Mucosa of descending colon (tissue), 3 donors: ENCODE measurements at places on chromosomes 5 and 9.

DNA sequence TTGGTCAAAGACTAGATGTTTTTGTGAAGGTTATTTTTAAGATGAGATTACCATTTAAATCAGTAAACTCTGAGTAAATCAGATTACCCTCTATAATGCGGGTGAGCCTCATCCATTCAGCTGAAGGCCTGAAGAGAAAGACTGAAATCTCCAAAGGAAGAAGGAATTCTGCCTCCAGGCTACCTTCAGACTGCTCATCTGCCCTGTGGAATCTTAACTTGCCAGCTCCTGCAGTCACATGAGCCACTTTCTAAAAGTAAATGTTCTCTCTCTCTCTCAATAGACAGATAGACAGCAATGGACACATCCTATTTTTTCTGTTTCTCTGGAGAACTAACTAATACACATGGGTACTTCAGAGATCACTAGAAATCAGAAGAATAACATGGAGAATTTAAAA, 182.8 kb downstream of the CFAP90 start:
- no peak for DNase-seq

DNA sequence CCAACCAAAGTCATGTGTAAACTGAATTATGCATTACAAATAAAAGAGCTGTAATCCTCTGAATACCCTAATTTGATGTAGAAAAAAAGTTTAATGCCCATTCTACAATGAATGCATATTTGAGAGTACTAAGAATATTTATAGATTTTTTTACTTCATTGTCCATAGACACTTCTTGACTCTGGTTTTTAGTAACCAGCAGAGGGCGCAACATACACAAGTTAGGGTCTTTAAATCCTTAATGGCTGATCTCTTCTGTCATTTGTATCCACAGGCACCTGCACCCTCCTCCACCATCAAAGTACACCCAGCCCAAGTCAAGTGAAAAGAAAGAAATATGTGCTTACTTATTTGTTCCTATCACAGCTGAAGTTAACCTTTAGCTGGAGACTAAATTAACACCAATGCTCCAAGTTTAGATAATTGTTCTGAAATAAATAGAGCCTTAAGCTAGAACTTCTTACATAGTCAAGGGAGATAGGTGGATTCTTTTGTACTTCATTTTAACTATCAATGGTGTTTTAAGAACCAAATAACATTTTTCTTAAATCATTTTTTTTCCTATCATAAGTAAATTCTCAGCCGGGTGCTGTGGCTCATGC, 524.2 kb upstream of the DAB2 start:
- DNase-seq = peak; percentile 90

GRCh38 chr9:125748446-125749099, 1.4 kb downstream of the PBX3 start:
- DNase-seq = peak; percentile 23

DNA sequence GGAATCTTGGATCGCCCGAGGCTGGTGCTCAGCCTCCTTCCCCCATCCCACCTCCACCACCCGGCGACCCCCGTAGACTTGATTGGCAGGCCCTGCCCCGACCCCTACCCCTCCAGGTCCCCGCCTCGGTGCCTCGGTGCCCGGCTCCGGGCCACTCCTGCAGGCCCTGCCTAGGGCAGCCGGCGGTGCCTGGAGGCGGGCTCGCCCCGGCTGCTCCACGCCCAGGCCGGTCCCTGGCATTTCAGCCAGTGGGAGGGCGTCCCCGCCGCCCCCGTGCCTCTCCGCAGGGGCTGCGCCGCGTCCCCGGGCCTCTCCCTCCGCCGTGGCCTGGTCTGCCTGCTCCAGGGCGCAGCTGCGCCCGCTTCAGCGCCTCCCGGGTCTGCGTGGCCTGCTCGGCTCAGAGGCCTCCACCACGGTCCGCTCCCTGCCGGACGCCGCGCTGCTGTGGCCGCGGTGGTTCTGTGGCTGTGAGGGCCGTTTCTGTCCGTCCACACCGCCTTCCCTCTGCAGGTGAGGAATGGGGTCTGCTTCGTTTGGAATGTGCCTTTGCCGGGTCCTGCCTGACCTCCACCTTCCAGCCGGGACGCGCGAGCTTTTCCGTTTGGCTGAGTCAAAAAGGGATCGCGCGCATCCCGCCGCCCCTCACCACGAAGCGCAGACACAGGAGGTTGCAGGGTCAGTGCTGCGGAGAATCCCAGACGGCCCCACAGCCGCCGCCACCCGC, 48.3 kb upstream of the IRX4 start:
- no peak for DNase-seq

GRCh38 chr5:177091232-177091631, 4.5 kb downstream of the FGFR4 start:
- DNase-seq = no peak

DNA sequence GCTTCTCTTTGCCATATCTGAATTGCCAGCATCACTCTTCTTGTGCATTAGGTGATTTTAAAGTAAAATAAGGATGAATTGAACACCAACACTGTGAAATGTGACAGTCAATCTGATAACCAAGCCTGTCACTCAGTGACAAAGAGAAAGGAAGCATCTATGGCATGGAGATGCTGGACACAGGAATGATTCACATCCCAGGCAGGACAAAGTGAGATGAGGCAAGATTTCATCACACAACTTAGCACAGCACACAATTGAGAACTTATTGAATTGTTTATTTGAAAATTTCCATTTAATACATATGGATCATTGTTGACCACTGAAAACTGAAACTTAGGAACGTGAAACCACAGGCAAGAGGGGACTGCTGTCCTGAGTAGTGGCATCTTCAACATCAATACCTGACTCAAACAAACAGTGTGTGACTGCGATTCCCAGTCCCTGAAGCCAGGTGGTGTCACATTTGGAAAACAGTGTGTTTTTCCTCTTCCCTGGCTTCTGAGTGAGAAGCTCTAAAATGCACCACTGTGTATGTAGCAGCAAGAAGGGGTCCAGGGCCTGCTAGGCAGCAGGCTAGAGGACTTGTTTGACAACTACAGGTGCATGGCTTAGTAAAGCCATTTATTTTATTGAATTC, 10.7 kb downstream of the GAPT start:
- DNase-seq = no peak

DNA sequence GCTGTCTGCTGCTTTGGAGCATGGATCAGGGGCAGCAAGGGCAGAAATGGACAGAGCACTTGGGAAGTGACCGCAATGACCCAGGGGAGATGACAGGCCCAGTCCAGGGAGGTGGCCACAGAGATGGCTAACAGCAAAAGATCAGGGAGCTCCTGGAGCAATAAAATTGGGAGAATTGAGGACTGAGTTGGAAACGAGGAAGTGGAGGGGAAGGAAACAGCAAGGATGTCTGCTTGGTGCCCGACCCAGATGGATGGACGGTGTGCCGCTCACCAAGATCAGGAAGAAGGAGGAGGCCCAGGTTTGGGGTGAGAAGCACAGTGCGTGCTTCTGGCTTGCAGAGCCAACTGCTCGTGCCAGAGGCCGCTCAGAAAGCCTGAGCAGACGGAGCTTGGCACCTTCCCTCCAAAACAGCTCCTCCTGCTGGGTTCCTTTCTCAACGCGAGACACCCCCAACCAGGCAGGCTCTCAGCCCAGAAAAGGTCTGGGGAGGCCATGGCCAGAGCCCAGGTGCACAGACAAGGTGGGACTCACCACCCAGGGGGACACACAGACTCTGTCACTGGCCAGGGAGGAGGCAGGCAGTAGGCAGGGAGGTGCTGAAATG, 1.7 kb upstream of the SLC34A1 start:
- DNase-seq = no peak

- no peak for DNase-seq
Observed at GRCh38 chr9:80012557-80013330, 441.0 kb downstream of the TLE4 start.

DNA sequence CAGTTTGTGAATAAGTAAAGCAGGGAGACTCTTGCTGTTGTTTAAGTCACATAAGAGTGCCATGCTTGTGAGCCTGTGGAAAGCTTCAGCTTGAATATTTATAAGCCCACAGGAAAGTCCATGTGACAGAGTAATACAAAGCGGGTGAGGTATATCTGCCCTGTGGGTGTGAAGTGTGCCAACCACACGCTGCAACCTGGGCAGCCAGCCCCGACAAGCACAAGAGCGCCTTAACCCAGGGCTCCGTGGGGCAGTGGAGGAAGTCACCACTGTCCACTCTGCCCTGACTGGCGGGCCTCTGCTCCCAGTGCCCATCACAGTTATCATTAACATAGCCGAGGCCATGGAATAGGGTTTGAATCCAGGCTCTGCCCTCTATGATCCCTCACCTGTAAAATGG, 132.2 kb downstream of the SCAMP1 start:
- no peak for DNase-seq
